Kidney (tissue), 22 donors: ENCODE measurements at places on chromosomes 2 and 18. TPM values are rescaled to one million over a fixed set of nuclear protein-coding genes. Genes with fewer than 3 reads are reported as not detected.

- DNase-seq, result no peak
Measured at GRCh38 chr18:80104364-80104779, 4.7 kb upstream of the ADNP2 start.

DNA sequence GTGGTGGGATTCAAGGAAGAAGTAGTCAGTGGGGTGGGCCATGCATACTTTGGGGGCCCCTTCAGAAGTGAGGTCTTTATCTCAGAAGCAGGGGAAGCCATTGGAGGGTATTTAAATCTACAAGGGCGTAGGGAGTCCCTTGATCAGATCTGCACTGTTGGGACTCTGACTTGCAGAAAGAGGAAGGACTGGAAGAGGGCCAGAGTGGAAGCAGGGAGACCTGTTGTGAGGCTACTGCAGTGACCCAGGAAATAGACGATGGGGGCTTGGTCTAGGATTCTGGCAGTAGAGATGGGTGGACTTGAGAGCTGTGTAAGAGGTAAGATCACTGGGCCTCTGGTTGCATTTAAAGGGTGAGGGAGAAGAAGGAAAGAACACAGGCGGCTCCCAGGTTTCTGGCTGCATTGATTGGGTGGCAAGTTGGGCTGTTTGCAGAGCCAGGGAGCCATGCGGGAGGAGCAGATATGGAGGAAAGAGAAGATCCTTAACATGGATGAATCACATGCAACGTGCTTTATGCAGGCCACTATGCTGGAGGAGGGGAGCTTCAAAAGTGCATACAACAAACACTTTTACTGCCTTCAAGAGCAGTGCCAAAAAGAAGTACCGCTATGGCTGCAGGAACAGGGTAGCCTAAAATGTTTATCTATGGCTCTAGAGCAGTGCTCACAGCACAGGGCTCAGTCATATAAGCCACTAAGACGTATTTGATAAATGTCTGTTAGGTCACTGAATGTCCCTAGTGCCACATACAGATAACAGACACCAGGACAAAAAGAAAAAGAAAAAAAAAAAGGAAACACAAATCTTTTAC is 2.3 kb downstream of the SFXN5 start:
- DNase-seq, result no peak

The DES gene
- polyA plus RNA-seq, result 30.0 TPM

GRCh38 chr2:99911736-99912135 is 230.7 kb downstream of the AFF3 start:
- DNase-seq, result no peak

The UGT1A5 gene
- polyA plus RNA-seq, result not detected

DNA sequence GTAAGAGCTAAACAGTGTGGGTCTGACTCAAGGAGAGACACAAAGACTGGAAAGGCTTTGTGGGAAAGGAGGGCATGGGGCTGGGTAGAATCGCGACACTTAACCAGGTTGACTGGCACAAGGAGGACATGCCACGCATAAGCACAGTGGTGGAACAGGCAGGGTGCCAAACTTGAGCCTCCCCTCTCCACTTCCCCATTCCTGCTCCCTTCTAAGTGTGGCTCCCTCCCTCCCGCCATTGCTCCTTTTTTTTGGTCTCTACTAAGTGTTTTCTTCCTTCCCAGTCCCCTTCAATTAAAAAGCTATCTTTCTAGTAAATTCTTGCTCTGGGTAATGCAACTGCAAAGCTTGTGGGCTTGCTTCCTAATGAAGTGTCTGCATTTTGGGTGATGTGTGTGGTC is 40.3 kb upstream of the ZFP36L2 start:
- no peak for DNase-seq

DNA sequence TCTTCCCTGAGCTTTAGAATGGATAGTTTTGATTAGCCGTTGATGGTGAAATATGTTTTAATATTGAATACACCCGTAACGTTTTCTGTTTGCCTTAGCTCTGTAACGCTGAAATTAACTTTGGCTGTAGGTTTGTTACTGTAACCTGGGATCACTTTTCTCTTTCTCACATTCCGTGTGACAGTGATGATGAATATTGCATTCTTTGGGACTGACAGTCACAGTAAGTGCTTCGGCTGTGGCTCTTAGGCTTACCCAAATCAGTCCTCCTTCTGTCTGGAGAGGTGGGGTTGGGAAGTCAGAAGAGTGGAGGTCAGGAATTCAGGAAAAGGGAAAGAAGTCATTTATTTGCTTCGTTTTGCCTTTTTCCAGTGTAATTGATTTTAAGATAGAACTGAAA is 18.0 kb downstream of the RMC1 start:
- no peak for DNase-seq

DNA sequence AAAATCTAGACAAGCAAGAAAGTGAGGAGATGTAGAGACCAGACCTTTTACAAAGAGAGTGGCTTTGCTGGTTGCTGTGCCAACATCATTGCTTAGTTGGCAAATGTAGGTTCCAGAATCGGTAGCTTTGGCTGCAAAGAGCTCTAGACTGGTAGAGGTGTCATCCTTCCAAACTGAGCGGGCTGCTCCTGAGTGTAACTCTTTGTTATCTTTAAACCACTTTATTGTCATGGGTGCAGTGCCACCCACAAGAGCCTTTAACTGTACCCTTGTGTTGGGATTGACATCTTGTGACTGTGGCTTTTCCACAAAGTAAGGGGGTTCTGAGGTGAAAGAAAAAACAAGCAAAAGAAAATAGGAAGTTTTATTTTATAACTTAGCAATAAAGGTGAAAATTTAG is 77.2 kb downstream of the TTN start:
- DNase-seq, result no peak

DNA sequence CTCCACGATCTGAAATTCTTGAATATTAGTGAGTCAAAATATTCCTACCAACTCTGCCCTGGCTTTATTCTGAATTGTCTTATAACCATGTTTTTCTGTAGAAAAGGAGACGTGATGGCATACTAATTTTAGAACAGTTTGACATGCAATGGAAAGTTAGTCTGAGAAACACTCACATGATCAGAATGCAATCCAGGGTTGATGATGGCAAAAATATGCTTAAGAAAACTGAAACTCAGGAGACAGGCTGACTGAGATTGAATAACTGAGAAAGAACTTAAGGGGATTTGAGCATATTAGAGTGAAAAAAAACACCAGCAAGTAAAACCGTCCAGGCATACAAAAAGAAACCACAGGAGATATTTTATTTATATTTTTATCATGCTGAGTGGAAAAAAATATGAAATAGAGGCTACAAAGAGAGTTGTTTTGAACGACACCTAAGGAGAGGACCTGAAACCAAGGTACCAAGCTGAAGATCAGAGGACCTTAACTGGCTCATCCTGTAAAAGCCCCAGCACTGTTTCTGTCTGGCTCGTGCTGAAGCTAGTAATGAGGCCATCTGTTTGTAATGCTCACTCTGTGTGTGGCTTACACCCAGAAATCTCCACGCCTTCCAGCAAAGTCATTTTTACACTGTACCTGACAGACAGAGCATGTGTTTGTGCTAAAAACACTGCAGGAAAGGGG is 437.2 kb upstream of the PKDCC start:
- no peak for DNase-seq
